ENCODE measurements at places on chromosomes 13 and 19.

DNA sequence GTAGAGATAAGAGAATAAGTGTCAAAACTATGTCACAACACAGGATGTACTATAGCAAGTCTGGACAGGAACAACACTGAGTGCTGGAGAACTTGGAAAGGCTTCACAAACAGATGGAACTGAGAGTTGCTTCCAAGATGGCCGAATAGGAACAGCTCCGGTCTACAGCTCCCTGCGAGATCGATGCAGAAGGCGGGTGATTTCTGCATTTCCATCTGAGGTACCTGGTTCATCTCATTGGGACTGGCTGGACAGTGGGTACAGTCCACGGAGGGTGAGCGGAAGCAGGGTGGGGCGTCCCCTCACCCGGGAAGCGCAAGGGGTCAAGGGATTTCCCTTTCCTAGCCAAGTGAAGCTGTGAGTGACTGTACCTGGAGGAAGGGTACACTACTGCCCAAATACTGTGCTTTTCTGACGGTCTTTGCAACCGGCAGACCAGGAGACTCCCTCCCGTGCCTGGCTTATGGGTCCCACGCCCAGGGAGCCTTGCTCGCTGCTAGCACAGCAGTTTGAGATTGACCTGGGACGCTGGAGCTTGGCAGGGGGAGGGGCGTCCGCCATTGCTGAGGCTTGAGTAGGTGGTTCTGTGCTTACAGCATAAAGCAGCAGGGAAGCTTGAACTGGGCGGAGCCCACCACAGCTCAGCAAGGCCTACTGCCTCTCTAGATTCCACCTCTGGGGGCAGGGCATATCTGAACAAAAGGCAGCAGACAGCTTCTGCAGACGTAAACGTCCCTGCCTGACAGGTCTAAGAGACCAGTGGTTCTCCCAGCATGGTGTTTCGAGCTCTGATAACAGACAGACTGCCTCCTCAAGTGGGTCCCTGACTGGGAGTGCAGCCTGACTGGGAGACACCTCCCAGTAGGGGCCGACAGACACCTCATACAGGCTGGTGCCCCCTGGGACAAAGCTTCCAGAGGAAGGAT is 46.0 kb downstream of the USP12 start:
- no peak for DNase-seq

GRCh38 chr13:91020461-91021034 is 326.9 kb upstream of the MIR17HG start:
- DNase-seq, result no peak

DNA sequence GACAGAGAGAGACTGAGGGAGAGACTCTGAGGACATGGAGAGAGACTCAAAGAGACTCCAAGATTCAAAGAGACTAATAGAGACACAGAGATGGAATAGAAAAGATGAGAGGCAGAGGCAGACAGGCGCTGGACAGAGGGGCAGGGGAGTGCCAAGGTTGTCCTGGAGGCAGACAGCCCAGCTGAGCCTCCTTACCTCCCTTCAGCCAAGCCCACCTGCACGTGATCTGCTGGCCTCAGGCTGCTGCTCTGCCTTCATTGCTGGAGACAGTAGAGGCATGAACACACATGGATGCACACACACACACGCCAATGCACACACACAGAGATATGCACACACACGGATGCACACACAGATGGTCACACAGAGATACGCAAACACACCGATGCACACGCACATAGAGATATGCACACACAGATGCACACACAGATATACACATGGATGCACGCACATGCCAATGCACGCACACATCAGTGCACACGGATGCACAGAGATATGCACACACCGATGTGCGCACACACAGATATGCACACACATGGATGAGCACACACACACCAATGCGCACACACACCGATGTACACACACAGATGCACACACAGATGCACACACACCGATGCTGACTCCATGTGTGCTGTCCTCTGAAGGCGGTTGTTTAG is 3.3 kb upstream of the F10 start:
- DNase-seq, result no peak

DNA sequence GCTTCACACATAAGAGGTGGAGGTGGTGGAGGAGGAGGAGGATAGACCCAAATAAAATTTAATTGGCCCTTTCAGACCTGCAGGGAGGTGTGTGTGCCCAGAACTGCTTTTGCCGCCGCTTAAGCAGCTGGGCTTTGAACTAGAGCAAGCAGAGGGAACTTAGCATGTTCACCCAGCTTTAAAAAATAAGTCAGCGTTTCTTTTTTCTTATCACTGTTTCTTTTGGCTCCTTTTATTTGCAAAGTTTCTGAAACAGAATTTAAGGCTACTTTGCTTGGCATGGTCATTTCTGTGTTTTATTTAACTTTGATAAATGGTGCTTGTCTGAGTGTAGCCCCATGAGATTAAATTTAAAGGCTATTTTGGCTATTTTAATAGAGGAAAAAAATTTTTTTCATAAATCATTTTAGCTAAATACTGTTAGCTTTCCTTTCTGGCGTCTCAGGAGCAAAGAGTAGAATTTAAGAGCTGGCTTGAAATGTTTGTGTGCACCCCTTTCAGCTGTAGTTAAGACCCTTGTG is 43.3 kb upstream of the RNF113B start:
- DNase-seq, result no peak

- no peak for DNase-seq
These were observed 258.3 kb downstream of the ZNF536 start for GRCh38 chr19:30630289-30631032.

- DNase-seq, result no peak
These were observed 500.9 kb downstream of the GPC6 start for GRCh38 chr13:93727211-93728141.

DNA sequence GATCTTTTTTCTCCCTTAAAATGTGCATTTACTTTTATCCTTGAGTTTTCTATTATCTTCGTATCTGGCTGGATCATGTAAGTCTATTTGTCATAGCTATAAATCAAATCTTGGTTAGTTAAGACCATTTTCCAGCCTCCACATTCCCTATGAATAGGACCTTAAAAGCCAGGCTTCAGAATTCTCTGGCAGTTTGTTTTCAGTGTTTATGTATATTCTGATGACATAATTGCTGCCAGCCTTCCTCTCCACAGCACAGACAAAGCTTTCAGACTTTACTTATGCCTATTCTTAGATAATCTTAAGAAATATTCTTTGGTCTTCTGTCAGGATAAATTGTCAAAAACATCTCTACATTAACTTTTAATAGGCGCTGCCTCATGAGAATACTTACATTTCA is 870.8 kb upstream of the SPRY2 start:
- DNase-seq, result no peak

DNA sequence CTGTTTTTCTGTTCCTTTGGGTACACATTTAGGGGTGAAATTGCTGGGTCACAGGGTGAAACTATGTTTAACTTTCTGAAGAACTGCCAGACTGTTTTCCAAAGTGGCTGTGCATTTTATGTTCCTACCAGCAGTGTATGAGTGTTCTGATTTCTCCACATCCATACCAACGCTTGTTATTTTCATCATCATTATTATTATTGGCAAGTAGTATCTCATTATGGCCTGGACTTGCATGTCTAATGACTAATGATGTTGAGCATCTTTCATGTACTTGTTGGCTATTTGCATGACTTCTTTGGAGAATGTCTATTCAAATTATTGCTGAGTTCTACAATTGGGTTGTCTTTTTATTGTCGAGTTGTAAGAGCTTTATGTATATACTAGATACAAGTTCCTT is 321.8 kb upstream of the HTR2A start:
- DNase-seq, result no peak

GRCh38 chr19:32350987-32351348 is 5.6 kb downstream of the ZNF507 start:
- DNase-seq, result no peak

DNA sequence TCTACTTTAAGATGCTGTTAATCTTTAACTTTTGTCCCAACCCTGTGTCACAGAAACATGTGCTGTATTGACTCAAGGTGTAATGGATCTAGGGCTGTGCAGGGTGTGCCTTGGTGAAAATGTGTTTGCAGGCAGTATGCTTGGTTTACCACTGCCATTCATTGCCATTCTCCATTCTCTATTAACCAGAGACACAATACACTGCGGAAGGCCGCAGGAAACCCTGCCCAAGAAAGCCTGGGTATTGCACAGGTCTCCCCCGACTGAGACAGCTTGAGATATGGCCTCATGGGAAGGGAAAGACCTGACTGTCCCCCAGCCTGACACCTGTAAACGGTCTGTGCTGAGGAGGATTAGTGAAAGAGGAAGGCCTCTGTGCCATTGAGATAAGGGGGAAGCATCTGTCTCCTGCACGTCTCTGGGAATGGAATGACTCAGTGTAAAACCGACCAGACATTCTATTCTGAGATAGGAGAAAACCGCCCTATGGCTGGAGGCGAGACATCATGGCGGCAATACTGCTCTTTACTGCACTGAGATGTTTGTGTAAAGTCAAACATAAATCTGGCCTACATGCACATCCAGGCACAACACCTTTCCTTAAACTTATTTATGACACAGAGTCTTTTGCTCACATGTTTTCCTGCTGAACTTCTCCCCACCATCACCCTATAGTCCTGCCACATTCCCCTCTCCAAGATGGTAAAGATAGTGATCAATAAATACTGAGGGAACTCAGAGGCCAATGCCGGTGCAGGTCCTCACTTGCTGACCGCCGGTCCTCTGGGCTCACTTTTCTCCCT is 13.1 kb upstream of the ZNF888 start:
- no peak for DNase-seq

DNA sequence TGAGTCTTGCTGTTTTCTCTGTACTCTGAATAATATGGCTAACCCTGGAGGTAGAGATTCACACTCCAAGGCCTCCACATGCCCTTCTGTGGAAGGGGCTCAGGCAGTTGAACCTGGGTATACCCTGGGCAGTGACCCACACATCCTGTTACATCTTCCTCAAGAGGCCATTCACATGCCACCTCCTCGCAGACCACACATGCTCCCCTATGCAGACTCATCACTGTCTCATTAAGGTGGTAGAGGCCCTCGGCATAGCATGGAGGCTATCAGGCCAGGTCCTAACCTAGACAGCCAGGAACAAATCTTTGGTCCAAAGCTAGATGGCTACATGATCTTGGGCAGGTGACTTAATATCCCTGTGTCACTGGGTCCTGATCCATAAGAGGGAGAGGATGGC is 363.9 kb upstream of the ZNF507 start:
- DNase-seq, result no peak

DNA sequence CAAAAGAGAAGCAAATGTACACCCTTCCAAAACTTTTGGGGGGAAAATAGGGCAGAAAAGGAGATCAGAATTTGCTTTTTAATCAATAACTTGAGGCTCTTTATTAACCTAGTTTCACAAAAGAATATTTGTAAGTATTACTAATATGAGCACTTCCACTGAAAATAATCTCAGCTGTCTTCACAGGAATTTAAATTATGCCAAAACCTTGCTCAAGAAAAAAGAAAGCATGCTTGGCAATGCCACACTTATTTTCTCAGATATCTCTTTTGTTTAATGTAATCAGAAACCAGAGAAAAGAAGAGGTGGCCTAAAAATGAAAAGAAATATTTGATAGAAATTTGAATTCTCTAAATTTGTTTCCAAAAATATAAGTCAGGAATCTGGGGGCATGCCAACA is 234.9 kb upstream of the GPC6 start:
- no peak for DNase-seq

- DNase-seq, result no peak
These were observed 346.0 kb upstream of the PCDH20 start for GRCh38 chr13:61761690-61762089.

GRCh38 chr19:54792814-54793213 is 10.6 kb upstream of the KIR2DL4 start:
- DNase-seq, result no peak

- no peak for DNase-seq
These were observed 73.8 kb upstream of the MIR17HG start for GRCh38 chr13:91273675-91274074.

DNA sequence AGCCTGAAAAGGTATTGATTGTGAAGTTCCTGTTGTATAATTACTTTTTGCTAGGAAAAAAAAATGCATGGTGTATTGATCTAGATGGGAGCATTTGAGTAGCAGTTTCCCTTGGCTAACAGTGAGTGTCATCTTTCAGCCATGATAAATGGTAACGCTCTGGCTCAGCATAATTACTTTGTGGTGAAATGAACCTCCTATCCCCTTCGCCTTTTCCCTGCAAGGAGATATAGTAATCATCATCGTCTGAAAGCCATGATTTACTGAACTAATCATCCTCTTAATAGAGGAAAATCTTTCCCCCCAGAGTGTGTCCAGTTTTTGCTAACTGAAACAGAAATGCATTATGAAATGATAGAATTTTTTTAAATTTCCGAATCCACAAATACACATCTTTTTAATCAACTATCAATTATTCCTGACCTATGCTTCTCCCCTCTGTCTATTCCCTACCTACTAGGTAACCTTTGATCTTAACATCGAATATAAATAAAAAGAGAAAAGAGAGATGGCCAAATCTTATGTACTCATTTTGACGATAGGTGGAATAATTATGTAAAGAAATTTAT is 88.7 kb downstream of the MAB21L1 start:
- DNase-seq, result no peak

All from heart right ventricle (tissue), 16 donors.